ENCODE measurements at places on chromosomes 4 and X.

DNA sequence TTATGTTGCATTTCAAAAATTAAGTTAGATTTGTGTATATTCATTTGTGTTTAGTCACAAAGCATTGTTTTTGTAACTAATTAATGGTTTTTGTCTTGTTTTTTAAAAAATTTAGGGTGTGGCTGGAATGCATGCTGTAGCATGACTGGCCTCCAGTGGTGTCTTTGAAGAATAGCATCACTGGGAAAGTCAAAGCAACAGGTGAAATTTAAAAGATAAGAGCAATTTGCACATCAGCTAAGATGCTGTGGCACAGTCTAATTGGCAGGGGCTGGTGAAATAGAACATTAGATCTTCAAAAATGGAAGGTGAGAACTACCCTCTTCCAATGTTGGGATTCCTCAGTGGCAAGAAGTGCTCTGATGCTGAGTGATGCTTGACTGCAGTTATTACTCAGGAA, 45.3 kb downstream of the ANK2 start:
- DNase-seq: no peak

DNA sequence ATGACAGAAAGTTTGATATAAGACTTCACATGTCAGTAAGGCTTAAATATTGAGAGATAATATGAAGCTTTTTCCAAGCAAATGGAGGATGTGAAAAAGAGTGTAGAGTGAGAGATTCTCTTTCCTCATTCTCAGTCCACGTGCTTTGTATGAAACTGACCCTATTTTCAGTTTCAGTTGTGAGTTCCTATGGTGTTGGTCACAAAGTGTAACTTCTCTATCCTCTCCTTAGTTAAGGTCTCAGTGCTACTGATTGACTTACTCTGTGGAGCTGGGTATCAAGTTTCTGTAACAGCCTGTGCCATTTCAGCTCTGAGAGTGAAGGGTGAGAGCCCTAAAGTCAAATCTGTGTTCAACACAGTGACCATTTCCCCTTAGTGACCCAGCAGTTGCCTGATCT, 277.2 kb downstream of the EPHA5 start:
- no peak for DNase-seq

- no peak for DNase-seq
Measured at GRCh38 chr4:152577708-152578396, 42.0 kb upstream of the FBXW7 start.

GRCh38 chrX:45935408-45935807, 609.8 kb downstream of the ZNF674 start:
- DNase-seq: no peak

GRCh38 chrX:110755061-110755460, 40.6 kb downstream of the CHRDL1 start:
- DNase-seq: no peak

GRCh38 chrX:132669142-132669541, 180.3 kb upstream of the MBNL3 start:
- no peak for DNase-seq

DNA sequence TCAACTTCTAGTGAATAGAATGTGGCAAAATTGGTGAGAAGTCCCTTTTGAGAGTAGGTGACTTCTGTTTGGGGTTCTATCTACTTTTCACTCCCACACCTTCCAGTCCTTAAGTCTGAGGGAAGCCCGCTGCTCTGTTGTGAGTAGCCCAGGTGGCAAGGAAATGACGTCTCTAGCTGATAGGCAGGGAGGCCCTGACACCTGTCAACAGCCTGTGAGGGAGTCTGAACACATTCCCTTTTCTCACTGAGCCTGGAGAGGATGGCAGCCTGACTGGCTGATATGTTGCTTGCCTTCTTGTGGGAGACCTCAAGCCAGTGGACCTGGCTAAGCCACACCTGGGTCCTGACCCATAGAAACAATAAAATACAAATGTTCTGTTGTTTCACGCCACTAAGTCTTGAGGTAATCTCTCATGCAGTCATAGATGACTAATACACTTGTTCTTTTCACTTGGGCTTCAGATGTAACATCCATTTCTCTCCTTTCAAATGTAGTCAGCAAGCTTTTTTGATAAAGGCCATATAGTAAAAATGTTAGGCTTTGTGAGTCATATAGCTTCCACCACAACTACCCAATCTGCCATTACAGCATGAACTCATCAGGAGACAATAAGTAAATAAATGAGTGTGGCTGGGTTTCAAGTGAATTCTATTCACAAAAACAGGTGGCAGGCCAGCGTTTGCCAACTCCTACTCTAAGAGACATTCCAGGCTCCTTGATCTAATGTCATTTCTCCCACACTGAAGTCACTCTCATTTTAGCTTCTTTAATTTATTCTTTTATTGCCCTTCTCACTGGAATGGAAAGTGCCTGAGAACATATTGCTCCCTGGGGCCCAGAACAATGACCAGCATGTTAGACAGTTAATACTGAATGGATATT, 265.1 kb upstream of the MAD2L1 start:
- no peak for DNase-seq

GRCh38 chr4:172838111-172838510, 330.5 kb upstream of the GALNT7 start:
- no peak for DNase-seq
